Breast epithelium (tissue), 4 donors: ENCODE measurements at places on chromosomes 5 and 9. TPM values are rescaled to one million over a fixed set of nuclear protein-coding genes. Genes with fewer than 3 reads are reported as not detected.
A peak's percentile ranks its signal among the peaks of the same experiment; 100 is the strongest.

DNA sequence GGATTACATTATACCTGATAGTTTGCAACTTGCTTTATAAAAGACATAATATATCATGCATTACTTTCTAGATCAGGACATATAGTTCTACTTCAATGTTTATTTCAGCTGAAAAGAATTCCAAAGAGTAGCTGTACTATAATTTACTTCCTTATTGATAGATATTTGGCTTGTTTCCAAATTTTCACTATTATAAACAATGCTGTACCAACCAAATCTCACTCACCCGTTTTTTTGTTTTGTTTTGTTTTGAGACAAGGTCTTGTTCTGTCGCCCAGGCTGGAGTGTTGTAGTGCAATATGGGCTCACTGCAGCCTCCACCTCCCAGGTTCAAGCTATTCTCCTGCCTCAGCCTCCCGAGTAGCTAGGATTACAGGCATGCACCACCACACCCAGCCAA lies 132.7 kb downstream of the GNAQ start:
- H3K36me3 ChIP-seq = no peaks in the 10 kb centered on the region
- no peaks in the 10 kb centered on the region for H3K27me3 ChIP-seq
- H3K4me1 ChIP-seq = no peaks in the 10 kb centered on the region
- no peak overlapping the region for H3K4me3 ChIP-seq
- H3K27ac ChIP-seq = no peak overlapping the region

GRCh38 chr9:132037458-132037857 lies 42.2 kb downstream of the MED27 start:
- H3K27me3 ChIP-seq = no peaks in the 10 kb centered on the region
- H3K27ac ChIP-seq = no peak overlapping the region
- no peaks in the 10 kb centered on the region for H3K4me1 ChIP-seq

DNA sequence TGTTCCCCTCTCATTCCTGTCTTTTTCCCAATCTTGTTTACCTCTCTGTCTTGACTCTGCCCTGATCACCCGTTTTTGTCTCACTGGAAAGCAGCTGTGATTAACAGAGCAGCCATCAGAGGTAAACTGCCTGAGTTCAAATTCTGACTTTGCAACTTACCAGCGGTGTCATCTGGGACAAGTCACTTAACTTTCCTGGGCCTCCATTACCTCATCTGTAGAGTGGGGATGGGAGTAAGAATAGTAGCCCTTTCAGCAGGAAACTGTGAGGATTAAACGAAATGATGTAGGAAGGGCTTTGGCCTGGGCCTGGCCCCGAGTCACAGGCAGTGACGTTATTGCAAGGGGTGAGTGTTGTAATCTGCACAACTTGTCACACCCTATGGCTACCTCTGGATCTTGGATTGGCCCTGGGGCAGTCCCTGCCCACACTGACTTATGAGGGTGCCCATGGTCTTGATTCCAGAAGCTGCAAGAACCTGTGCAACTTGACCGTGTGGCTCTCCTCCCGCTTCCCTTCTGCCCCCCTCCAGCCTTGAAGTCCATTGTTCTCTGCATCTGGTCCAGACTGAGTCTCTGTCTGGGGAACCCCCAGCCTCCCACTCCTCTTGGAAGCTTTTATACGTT lies 657 bp upstream of the PCDH12 start:
- H3K27ac ChIP-seq = peak overlapping the region; percentile 62
- DNase-seq = no peak
- H3K4me3 ChIP-seq = no peak overlapping the region

GRCh38 chr5:139637438-139638089 lies 10.6 kb upstream of the CXXC5 start:
- peak; percentile 74 for DNase-seq
- no peaks in the 10 kb centered on the region for H3K4me1 ChIP-seq
- peak overlapping the region; percentile 71 for H3K4me3 ChIP-seq
- no peaks in the 10 kb centered on the region for H3K27me3 ChIP-seq
- no peaks in the 10 kb centered on the region for H3K36me3 ChIP-seq

DNA sequence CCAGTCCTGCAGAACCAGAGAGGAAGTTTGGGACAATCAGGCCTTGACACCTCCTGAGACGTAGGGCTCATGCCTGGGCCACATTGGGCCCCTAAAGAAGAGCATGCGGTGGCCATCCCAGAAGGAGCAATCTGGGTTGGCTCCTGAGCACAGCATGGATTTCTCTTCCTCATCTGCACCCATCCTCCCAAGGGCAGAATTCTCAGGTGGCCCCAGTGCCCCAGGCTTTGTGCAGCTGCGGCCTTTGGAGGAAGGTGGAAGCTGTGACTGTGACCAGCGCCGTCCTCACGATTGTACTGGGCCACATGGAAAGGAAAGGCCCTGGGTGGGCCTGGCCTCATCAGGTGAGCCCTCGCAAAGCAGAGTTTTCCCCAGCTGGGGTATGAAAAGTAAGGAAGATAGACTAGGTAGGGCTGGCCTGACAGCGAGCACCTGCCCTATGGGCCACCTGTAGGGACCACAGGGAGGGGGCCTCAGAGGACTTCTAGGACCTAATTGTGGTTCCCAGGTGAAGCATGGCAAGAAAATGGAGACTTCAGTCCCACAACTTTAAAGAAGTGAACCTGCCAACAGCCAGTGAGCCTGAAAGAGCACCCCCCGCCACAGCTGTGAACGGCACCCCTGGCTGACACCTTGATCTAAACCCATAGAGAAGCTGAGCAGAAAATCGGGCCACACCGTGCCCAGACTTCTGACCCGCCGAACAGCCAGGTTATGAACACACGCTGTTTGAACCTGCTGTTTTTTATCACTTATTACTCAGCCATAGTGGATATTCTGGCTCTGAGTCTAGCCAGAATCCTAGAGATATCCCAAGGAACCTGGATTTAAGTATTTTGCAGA lies 164.1 kb downstream of the IRX2 start:
- H3K4me3 ChIP-seq = no peak overlapping the region
- H3K27ac ChIP-seq = no peak overlapping the region
- no peaks in the 10 kb centered on the region for H3K36me3 ChIP-seq
- H3K4me1 ChIP-seq = no peaks in the 10 kb centered on the region
- DNase-seq = no peak
- H3K27me3 ChIP-seq = peaks cover 13% of the 10 kb centered on the region

- H3K4me1 ChIP-seq = no peaks in the 10 kb centered on the region
- no peak overlapping the region for H3K4me3 ChIP-seq
- DNase-seq = no peak
- no peaks in the 10 kb centered on the region for H3K36me3 ChIP-seq
- no peak overlapping the region for H3K27ac ChIP-seq
- no peaks in the 10 kb centered on the region for H3K27me3 ChIP-seq
Measured at GRCh38 chr9:89978185-89978584, 373.4 kb downstream of the GADD45G start.

DNA sequence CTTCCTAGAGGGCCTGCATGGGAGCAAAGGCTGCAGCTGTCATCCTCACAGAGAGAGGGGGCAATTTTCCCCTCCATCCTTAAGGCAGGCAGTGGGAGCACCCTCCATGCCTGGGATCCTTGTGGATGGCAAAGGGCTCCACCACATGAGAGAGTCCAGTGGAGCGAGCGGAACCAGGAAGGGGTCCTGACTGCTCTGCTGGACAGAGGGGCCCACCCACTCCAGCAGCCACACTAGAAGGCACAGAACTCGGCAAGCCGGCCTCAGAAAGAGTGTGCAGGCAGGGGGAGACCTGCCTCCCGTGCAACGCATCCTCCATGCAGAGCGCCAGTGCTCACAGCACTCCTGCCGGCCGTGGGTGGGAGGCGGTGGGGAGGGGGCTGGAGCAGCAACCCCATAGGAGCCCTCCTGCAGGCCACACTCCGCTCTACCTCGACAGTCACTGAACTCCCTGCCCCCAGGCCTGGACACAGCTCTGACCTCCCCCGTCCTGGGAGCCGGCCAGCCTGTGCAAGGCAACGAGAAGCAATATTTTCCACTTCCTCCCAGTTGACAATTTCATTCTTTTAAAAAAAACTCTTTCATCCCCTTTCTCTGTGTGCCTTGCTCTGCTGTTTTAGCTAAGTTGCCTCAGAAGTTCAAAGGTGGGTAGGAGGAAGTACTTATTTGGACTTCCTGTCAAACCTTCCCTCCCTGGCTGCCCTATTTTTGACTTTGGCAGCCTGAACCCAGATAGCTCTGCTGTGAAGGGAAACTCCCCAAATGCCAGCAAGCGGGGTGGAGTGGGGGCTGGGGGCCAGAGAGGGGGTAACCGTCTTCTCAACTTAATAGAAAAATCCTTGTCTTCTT lies 5.3 kb upstream of the LCP2 start:
- H3K36me3 ChIP-seq = no peaks in the 10 kb centered on the region
- H3K4me3 ChIP-seq = no peak overlapping the region
- no peaks in the 10 kb centered on the region for H3K27me3 ChIP-seq
- no peak for DNase-seq
- H3K4me1 ChIP-seq = peaks cover 5% of the 10 kb centered on the region

DNA sequence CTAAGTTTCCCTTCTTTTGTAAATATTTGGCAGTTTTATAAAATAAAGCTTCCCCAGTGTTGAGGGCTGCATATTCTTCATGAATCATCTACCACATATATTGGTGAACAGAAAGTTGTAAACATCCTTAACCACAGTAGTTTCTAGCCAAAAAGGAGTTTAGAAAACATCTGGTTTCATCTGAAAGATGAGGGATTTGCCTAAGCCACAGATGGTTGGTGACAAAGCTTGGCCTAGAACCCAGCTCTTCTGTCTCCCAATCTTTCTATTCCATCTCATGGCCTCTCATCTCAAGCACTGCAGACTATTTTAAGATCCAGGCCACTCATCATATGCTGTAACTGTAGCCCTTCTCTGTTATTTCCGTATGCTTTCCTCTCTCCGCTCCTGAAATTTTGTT lies 232.3 kb upstream of the TRPM3 start:
- H3K4me1 ChIP-seq = no peaks in the 10 kb centered on the region
- H3K36me3 ChIP-seq = no peaks in the 10 kb centered on the region
- no peak overlapping the region for H3K4me3 ChIP-seq

- H3K4me1 ChIP-seq = no peaks in the 10 kb centered on the region
- H3K27ac ChIP-seq = no peak overlapping the region
- no peaks in the 10 kb centered on the region for H3K36me3 ChIP-seq
- no peak for DNase-seq
- H3K27me3 ChIP-seq = peaks cover 8% of the 10 kb centered on the region
- H3K4me3 ChIP-seq = peak overlapping the region; percentile 22
Measured at GRCh38 chr9:77016526-77017504, 2.6 kb upstream of the FOXB2 start.

DNA sequence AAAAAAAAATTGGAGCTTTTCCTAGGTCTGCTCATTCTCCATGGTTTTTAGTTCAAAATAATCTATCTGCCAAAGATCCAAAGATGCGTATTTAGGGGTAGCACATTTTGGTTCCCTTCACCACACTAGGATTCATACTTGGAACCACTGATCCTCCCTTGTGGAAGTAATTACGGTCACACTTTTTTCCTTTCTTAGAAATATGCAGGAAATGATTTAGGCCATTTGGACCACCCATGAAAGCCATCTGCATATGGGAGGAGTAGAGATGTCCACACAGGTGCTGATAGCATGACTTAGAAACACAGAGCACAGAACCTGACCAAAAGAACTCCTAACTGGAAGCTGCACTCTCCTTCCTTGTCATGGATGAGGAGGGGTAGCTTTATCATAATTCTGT lies 105.9 kb upstream of the RAI14 start:
- H3K4me3 ChIP-seq = no peak overlapping the region
- no peak overlapping the region for H3K27ac ChIP-seq
- DNase-seq = no peak
- H3K27me3 ChIP-seq = no peaks in the 10 kb centered on the region
- H3K36me3 ChIP-seq = no peaks in the 10 kb centered on the region

- DNase-seq = no peak
- H3K27me3 ChIP-seq = no peaks in the 10 kb centered on the region
- no peak overlapping the region for H3K4me3 ChIP-seq
- no peaks in the 10 kb centered on the region for H3K36me3 ChIP-seq
- no peaks in the 10 kb centered on the region for H3K4me1 ChIP-seq
Measured at GRCh38 chr5:1000329-1000728, 8.3 kb upstream of the NKD2 start.

GRCh38 chr5:159198063-159199036 lies 11.0 kb downstream of the RNF145 start:
- no peaks in the 10 kb centered on the region for H3K27me3 ChIP-seq
- no peak for DNase-seq
- no peak overlapping the region for H3K27ac ChIP-seq
- peaks cover 3% of the 10 kb centered on the region for H3K36me3 ChIP-seq
- no peaks in the 10 kb centered on the region for H3K4me1 ChIP-seq

DNA sequence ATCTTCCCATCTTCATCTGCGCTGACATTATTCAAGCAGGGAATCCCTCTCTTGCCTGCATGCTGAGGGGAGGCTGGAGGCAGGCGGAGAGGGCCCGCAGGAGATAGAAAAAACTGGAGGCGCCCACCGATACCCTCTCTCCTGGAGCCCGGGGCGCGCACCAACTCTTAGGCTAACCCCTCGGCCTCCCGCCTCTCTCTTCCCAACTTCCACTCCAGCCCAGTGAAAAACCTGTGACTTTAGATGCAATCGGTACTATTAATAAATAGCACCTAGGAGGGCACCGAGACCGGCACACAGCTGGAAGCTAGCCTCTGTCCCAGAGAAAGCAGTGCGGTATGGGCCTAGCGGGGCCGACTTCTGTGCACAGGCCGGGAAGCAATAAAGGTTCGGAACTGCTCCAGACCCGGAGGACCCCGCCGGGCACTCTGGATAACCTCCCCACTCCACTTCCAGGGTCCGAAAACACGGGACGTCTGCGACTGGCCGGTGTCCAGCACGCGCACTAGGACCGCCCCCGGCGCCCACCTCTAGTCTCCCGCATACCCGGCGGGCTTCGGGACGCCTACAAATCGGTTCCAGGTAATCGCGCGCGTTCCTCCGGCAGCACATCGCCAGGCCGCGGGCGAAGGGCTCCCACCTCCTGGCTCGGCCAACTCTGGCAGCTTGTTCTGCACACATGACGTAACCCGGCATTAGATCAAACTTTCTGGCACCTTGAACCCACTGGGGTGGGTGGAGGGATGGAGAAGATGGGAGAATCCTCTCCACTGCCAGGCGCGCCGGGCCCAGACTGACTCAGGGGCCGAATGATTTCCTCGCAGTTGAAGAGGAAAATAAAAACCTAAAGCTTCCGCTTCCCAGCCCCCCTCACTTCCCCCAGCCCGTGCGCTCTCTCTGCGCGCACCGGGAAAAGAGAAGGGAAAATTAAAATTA lies 1.4 kb downstream of the EFNA5 start:
- peak; percentile 55 for DNase-seq
- H3K4me1 ChIP-seq = no peaks in the 10 kb centered on the region
- no peaks in the 10 kb centered on the region for H3K36me3 ChIP-seq
- H3K4me3 ChIP-seq = peak overlapping the region; percentile 75
- peak overlapping the region; percentile 90 for H3K27ac ChIP-seq

GRCh38 chr9:15293804-15294316 lies 13.2 kb downstream of the TTC39B start:
- no peak for DNase-seq
- no peaks in the 10 kb centered on the region for H3K36me3 ChIP-seq
- H3K27me3 ChIP-seq = no peaks in the 10 kb centered on the region

GRCh38 chr9:16530669-16531642 lies 339.5 kb downstream of the BNC2 start:
- no peak for DNase-seq
- H3K4me1 ChIP-seq = no peaks in the 10 kb centered on the region
- no peaks in the 10 kb centered on the region for H3K27me3 ChIP-seq
- H3K36me3 ChIP-seq = no peaks in the 10 kb centered on the region
- H3K27ac ChIP-seq = no peak overlapping the region
- H3K4me3 ChIP-seq = no peak overlapping the region

Gene OR2K2
- total RNA-seq = not detected

Gene OR2S2
- not detected for total RNA-seq

Gene SPATA9
- total RNA-seq = 0.33 TPM

Gene HEXB
- total RNA-seq = 218 TPM

Gene EIF4EBP3
- total RNA-seq = 38.1 TPM

Gene MCC
- 24.3 TPM for total RNA-seq

Gene GMCL2
- not detected for total RNA-seq

Gene NUTM2G
- not detected for total RNA-seq

Gene ZCCHC7
- total RNA-seq = 29.1 TPM

Gene KIF4B
- not detected for total RNA-seq

Gene ANKRD33B
- total RNA-seq = 5.3 TPM

Gene SAXO1
- total RNA-seq = 0.29 TPM
